8988T (cell line): ENCODE measurements at places on chromosomes 2 and 18.

- DNase-seq = peak; percentile 53
These were observed at the start of gene REEP1 for GRCh38 chr2:86337244-86337835. Gene REEP1 (minus strand): TSS chr2:86337626. CDS start chr2:86337510, 116 bp downstream.

DNA sequence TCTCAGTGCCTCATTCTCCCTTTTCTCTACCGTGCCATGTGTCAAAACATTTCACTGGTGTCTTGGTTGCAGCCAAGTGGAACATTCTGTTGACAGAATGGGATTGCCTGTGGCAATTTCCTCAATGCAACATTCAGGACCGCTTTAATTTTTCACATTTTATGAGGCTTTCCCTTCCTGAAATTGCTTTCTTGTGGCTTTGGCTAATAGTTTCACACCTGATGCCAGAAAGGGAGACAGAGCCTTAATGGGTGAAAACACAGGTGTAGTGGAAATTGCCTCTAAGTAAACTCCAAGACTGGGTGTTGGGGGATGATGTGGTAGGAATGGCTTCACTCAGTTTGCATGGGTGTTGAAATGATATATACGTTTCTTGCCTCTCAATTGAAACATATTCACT lies 278.3 kb downstream of the TSN start:
- DNase-seq = no peak

DNA sequence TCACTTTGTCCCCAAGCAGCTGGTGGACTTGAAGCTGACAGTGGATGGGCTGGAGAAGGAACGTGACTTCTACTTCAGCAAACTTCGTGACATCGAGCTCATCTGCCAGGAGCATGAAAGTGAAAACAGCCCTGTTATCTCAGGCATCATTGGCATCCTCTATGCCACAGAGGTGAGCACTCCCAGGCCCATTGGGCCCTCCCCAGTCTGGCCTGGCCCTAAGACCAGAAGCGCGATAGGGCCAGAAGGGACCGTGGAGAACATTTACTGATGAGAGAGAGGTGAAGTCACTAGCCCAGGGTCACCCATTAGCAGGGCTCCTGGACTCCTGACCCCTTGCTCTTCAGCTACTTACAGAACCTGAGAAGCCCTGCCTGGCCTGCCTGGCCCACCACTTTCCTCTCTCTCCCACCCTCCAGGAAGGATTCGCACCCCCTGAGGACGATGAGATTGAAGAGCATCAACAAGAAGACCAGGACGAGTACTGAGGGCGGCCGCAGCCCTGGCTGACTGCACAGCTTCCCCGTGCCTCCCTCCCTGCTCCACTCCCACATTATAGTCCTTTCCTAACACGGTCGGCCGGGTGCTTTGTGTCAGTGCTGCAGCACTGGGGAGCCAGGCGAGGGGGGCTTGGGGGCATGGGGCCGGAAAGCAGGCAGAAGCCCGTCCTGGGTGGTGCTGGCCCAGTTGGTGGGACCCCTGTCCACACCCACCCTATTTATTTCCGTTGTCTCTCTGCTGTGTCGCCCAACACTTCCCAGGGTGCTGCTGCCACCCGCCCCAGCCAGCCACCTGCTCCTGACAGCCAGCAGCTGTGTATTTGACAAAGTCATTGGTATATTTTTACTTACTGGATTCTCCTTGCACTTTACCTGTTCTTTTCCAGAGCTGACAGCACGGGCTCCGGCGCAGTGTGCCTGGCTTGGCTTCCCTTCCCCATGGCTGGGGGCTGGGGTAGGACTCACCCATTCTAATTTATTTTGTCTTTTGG lies 6.6 kb upstream of the TMEM214 start:
- no peak for DNase-seq

DNA sequence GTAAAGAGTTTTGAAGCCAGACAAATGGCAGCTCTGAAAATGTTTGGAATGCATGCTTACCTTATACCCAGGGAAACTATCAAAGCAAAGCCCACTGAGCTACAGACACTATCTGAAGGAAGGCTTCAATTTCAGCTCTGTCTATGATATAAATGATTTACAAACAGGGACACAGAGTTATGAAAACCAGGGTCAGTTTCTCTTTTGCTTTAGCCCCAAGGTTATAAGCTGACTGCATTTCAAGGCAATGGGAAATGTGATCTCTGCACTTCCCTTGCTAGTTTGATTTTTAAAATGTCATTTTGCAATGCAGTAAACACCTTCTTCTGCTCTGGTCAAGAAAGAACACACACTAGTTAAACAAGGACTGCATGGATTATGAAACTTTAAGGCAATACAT lies 65.2 kb upstream of the CCDC195 start:
- DNase-seq = no peak

DNA sequence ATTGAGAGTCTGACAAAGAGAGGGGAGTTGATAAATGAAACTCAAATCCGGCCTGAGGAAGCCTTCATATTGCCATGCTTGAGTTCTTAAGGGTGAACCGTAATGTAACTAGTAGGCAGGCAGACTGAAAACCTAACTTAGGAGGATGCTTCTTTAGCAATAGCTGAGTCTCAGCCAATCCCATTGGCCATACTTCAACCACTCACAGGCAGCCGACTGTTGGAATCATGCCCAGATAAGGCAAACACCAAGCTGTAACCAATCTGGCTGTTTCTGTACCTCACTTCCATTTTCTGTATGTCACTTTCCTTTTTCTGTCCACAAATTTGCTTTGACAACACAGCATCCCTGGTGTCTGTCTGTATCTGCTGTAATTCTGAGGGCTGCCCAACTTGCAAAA lies 39.5 kb downstream of the TPRKB start:
- no peak for DNase-seq

DNA sequence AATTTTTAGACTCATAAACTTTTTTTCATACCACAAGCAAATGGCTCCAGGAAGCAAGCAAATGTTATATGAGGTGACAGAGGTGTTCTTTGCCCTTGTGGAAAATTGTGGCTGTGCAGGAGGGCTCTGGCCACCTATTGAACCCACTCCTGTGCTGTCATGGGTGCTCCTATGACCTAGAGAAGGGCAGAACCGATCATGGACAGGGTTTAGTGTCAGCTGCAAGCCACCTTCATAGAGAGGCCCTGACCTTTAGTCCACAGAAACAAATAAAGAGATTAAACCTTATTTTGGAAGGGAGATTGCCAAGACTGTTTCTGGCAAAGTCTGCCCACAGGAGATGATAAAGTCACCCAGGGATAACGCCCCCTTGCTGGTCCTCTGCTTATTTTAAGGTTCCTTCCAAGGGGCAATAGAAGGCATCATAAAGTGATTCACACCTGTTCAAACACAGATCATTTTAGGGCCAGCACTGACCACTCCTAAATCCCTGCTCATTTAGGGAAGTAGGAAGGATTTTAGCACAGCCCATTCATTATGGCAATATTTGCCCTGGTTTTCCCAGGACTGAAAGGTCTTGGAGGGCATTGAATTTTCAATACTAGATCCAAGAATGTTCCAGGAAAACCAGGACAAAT lies 26.1 kb upstream of the STAT4 start:
- no peak for DNase-seq

GRCh38 chr2:54012538-54013141 lies 41.8 kb upstream of the PSME4 start:
- DNase-seq = no peak

DNA sequence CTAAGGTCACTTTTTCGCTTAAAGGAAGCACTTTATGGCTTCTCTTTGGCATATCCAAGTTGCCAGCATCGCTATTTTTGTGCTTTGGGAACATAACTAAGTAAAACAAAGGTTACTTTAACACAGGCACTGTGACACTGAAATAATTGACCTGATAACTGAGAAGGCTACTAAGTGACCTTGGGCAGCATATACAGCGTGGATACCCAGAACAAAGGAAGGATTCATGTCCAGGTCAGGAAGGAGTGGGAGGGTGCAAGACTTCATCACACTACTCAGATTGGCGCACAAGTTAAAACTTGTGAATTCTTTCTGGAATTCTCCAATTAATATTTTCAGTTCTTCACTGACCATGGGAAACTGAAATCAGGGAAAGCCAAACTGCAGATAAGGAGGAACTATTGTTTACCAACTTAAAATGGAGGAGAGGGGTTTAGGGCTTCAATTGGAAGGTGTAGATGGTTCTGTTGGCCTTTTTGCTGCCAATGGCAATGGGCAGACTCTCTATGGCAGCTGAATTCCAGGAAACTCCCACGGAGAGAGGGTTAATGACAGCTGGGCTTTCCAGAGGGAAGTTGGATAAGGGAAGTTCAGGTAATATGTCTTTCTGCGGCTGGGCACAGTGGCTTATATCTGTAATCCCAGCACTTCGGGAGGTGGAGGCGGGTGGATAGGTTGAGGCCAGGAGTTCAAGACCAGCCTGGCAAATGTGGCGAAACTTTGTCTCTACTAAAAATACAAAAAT lies 45.3 kb downstream of the COMMD1 start:
- no peak for DNase-seq
